Right atrium auricular region (tissue), 2 donors: ENCODE measurements at places on chromosomes 12 and 14. TPM values are rescaled to one million over a fixed set of nuclear protein-coding genes. Genes with fewer than 3 reads are reported as not detected.

TPPP2 gene
- not detected for total RNA-seq

MYBPC1 gene
- total RNA-seq, result 3.0 TPM

GRCh38 chr14:63911404-63911803 lies 58.6 kb downstream of the SYNE2 start:
- DNase-seq, result no peak

DNA sequence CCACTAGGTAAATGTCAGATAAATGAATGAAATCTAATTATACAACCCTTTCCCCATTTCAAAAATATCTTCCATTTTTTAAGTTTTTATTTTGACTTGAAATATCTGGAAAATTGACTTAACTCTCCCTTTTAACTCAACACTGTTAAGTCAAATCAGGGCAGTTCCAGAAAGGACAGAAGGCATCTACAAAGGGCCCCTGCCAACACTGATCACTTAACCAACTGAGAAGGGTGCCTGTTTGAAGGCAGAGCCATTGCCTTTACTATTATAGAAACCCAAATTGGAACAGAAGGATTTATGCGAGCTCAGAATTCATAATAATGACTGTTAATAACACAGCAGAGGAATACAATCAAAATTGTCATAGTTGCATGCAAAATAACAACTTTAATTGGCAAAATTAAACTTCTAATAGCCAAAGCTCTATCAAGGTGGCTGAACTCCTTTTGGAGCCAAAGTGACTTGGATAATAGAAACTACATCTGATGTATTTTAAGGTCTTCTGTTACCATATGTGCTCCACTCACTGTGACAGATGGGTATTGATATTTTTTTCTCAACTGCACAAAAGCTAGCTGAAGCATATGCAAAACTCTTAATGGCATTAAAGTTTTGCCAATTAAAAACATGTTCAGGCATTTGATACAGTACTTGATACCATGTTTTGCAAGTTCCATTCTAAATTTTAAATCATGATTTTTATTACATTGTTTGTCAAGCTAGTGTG lies 383.8 kb downstream of the NOVA1 start:
- no peak for DNase-seq

DNA sequence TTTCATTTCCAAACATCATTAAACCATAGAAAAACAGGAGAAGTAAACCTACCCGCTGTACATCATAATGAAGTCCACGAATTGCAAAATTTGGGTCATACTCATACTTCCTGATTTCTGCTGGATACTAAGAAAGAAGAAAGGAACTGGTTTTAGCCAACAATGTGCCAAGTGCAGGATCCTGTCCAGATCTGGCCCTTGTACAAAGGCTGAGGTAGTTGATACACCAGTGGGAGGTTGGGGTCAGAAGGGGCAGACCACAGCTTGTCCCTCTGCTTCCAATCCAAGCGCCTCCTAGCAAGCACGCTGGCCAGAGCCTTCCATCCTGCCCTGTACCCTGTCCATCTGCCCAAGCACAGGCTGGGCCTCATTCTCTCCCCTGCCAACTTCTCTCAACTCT lies 34.2 kb downstream of the NT5DC3 start:
- no peak for DNase-seq

DNA sequence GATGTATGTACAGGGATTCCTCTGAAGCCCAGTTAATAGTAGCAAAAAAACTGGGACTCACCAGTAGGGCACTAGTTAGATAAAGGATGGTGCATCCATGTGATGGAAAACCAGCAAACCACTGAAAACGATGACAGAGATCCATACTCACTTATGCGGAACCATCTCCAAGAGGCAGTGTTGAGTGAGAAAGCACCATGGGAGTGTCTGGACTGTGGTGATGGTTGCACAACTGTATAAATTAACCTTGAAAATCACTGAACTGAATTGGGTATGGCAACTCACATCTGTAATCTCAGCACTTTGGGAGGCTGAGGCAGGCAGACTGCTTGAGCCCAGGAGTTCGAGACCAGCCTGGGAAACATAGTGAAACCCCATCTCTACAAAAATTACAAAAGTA lies 53.6 kb upstream of the ZFP36L1 start:
- DNase-seq, result no peak

DNA sequence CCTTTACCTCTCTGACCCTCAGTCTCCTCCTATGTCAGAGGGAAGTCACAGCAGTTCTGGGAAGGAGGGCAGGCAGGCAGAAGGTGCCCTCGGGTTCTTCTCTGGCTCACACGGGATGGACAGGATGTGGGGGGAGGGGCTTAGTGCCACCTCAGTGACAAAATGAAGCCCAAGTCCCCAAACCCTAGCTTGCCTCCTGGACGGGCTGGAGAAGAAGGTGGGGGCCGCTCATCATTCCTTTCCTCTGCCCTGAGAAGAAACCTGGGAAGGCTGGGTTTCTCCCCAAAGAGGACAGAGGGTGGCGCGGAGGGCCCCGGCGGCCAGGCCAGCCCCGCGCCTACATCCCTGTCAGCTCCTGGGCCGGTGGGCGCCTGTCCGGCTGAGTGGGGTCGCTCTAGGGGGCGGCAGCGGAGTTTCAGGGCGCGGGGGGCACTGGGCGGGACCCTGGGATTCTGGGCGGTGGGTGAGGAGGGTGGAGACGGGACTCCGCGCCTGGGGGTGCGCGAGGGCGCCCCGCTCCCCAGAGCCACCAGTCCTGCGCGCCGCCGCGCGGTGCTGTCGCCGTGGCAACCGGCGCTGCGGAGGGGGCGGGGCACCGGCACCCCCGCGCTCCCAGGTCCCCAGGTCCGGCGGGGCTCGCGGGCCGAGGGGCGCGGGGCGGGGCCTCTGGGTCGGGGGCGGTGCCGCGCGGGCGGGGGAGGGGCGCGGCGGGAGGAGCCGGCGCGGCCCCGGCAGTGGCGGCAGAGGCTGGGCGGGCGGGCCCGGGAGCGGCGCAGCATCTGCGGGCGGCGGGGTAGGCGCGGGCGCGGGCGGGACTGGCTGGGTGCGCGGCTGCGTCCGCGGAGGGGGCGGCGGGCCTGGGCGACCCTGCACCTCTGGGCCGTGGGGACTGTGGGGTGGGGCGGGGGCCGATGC lies at the start of gene TMEM121:
TSS of gene TMEM121 (plus strand) at position 723 of the 915 bp plus-strand sequence. CDS start 2,252 bp downstream, outside the sequence.
- no peak for DNase-seq

DNA sequence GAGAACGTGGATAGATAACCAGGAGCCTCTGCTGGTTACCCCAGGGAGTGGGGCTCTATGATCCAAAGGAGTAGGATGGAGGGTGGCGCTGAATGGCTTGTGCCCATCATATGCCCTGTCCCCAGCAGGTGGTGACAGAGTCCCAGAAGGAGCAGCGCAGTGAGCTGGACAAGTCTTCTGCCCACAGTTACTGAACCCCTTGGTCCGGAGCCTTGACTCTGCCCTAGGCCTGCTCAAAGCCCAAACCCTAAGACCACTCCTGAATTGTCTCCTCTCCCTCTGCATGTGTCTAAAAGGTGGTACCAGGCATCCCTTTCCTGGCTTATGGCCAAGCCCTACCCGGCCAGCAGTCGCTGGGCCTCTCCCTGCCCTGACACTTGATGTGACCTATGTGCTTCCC lies 3.2 kb downstream of the PRPH start:
- no peak for DNase-seq

DNA sequence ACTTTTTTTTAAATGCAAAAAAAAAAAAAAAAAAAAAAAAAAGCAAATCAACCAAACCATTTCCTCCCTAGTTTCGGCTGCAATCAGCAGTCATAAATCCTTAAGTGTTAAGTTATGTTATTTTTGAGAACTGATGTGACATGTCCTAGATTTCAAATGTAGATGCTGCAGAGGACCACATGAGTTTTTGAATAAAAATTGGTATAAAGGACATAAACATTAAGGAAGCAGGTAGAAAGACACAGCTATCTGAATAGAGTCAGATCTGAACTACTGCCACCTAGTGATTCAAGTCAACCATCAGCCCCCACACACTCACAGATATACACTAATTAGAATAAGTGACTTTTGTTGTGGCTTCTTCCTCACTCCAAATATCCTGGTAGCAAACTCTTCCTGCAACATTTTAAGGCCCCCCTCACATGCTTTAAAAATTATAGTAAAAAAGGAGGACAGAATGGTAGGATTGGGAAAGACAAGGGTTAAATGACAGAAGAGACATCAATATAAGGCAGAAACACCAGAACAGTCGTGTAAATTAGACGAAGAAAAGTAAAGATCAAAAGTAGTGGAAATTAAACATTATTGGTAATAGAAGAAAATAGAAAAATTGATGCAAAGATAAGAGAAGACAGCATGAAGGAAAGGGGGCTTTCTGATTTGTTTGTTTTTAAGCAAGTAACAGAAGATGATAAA lies 394.5 kb upstream of the ATP2B1 start:
- no peak for DNase-seq

DNA sequence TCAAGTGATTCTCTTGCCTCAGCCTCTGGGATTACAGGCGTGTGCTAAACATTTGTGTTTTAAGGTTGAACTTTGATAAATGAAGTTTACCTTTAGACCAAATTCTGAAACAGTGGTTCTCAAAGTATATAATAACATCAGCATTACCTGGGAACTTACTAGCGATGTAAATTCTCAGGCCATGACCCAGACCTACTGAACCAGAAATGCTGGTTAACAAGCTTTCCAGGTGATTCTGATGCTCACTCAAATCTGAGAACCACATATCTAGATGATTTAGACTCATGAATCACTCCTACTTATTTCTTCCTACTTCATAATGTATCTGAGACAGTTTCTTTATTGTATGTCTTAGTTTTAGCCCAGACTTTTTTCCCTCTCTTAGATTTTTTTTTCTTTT lies 43.6 kb downstream of the RAD51B start:
- DNase-seq, result no peak
